ENCODE measurements at places on chromosomes 3 and 15.

- no peaks in the 10 kb centered on the region for H3K4me1 ChIP-seq
- H3K4me3 ChIP-seq = no peak overlapping the region
- H3K27ac ChIP-seq = no peak overlapping the region
- no peaks in the 10 kb centered on the region for H3K27me3 ChIP-seq
- no peak for DNase-seq
- no peaks in the 10 kb centered on the region for H3K36me3 ChIP-seq
Measured at GRCh38 chr3:38724392-38724736, 74.9 kb upstream of the SCN5A start.

DNA sequence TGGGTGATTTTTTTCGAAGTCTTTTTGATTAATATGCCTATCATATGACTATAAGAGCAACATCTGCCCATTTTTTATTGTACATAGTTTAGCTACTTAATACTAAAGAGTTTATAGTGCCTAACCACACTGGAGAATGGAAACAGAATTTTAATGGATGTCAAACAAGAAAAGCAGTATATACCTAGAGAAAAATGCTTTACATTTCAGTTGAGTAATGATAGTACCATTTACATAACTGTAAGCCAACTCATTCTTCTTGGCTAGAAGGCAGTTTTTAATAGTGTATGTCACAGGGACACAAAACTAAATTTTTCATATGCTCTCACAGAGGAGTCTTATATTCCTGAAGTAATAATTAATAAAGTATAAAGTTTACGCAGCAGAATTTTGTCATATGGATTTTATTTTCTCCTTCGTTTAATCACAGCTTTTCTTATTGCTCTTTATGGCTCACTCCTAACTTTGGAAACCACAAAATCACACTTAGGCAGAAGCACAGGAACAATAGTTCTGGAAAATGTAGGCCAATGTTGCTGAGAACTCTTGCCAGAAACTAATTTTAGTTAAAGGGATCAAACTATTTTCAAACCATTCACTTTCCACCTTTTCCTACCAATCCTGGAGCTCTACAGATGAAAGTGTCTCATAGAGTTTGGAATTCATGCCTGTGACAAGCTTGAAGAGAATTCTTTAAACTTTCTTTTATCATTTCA is 243.6 kb downstream of the ZIC1 start:
- no peak for DNase-seq
- H3K36me3 ChIP-seq = no peaks in the 10 kb centered on the region
- no peak overlapping the region for H3K4me3 ChIP-seq
- H3K4me1 ChIP-seq = no peaks in the 10 kb centered on the region

DNA sequence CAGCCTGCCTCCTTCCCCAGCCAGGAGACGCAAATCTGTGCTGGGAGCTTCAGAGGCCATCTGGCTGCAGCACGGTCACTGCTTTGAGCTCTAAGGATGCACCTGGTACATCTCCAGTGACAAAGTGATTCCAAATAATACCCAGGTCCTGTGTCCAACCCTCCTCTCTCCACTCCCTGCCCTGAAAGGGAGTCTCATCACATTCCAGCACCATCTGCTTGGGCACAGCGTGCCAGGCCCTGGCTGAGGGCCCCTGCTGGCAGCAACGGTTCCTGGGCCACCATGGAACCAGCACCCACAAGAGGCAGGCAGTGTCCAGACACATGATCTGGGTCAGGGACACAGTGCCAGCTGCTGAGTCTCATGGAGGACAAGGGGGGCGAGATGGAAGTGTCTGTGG is 81.3 kb downstream of the MTHFS start:
- no peak for DNase-seq
- no peaks in the 10 kb centered on the region for H3K4me1 ChIP-seq
- no peak overlapping the region for H3K27ac ChIP-seq
- H3K36me3 ChIP-seq = no peaks in the 10 kb centered on the region
- H3K27me3 ChIP-seq = no peaks in the 10 kb centered on the region
- H3K4me3 ChIP-seq = no peak overlapping the region

GRCh38 chr3:177934001-177934891 is 602.0 kb upstream of the KCNMB2 start:
- H3K27me3 ChIP-seq = no peaks in the 10 kb centered on the region
- no peaks in the 10 kb centered on the region for H3K4me1 ChIP-seq
- no peak overlapping the region for H3K4me3 ChIP-seq
- no peak for DNase-seq
- H3K36me3 ChIP-seq = no peaks in the 10 kb centered on the region

DNA sequence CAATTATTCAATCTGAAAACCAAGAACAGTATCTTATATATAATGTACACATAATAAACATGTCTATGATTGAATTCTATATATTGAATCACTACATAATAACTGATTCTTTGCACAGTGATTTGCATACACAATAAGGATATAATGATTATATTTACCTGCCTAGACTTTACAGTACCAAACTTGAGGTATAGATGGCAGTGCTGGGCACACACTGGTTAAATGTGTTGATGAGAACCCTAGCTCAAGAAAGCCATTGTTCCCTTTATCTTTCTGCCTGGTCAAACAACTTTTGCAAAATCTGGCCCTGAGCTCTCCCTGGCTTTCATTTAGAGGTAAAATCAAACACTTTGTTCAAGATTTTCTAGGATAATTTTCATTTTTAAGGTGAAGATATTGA is 697.7 kb downstream of the TUSC7 start:
- no peak overlapping the region for H3K27ac ChIP-seq
- H3K36me3 ChIP-seq = no peaks in the 10 kb centered on the region
- H3K4me1 ChIP-seq = no peaks in the 10 kb centered on the region
- H3K4me3 ChIP-seq = no peak overlapping the region
- DNase-seq = peak; percentile 35
- H3K27me3 ChIP-seq = no peaks in the 10 kb centered on the region

DNA sequence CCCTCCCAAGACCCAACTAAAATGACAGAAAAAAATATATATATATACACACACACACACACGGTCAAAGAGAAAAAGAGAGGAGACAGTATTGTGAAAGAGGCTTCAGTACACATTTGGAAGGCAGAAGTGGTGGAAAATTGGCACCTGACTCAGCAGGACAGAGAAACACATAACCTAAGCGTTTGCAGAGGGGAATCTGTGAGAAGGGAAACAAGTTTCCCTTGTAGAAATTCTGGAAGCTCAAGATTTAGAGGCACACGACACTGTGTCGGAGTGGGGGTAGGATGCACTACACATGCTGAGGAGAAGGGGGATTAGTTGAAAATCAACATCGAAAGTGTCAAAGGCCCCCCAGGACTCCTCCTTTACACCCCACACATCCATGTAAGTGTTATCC is 53.1 kb downstream of the PAK2 start:
- H3K4me1 ChIP-seq = no peaks in the 10 kb centered on the region
- H3K36me3 ChIP-seq = peaks cover 14% of the 10 kb centered on the region
- H3K27ac ChIP-seq = no peak overlapping the region

GRCh38 chr3:21356402-21356801 is 394.6 kb downstream of the ZNF385D start:
- no peaks in the 10 kb centered on the region for H3K27me3 ChIP-seq
- no peak overlapping the region for H3K4me3 ChIP-seq
- no peak for DNase-seq

DNA sequence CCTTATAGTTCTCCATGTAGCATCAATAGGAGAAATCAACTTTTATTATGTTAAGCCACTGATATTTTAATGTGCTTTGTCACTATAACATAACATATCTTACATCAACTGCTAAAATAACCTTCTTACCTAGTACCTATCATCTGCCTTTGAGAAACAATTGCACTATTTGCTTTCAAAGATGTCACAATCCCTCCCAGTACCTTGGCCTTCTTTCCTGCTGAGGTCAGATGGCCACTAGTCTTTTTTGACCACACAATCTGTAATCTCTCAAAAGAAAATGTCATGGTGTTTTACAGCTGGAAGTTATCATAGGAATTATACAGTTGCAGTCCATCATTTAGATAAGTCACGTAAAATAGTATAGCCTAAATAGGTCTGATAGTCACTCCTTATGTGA is 247.5 kb upstream of the SLITRK3 start:
- no peak for DNase-seq
- no peak overlapping the region for H3K4me3 ChIP-seq
- H3K27me3 ChIP-seq = 0 out of 2 replicates have a peak, but pooled peaks cover 7% of the 10 kb centered on the region
- no peak overlapping the region for H3K27ac ChIP-seq
- peaks cover 20% of the 10 kb centered on the region for H3K4me1 ChIP-seq
- H3K36me3 ChIP-seq = no peaks in the 10 kb centered on the region

- H3K4me1 ChIP-seq = no peaks in the 10 kb centered on the region
- no peak overlapping the region for H3K27ac ChIP-seq
- no peak overlapping the region for H3K4me3 ChIP-seq
- no peaks in the 10 kb centered on the region for H3K27me3 ChIP-seq
- H3K36me3 ChIP-seq = no peaks in the 10 kb centered on the region
- DNase-seq = peak; percentile 21
Measured at GRCh38 chr15:88664151-88664778, 25.4 kb downstream of the ISG20 start.

- no peaks in the 10 kb centered on the region for H3K27me3 ChIP-seq
- H3K27ac ChIP-seq = no peak overlapping the region
- H3K4me3 ChIP-seq = no peak overlapping the region
- H3K4me1 ChIP-seq = peaks cover 22% of the 10 kb centered on the region
- no peak for DNase-seq
Measured at GRCh38 chr15:95664450-95664849, 666.0 kb upstream of the NR2F2 start.

DNA sequence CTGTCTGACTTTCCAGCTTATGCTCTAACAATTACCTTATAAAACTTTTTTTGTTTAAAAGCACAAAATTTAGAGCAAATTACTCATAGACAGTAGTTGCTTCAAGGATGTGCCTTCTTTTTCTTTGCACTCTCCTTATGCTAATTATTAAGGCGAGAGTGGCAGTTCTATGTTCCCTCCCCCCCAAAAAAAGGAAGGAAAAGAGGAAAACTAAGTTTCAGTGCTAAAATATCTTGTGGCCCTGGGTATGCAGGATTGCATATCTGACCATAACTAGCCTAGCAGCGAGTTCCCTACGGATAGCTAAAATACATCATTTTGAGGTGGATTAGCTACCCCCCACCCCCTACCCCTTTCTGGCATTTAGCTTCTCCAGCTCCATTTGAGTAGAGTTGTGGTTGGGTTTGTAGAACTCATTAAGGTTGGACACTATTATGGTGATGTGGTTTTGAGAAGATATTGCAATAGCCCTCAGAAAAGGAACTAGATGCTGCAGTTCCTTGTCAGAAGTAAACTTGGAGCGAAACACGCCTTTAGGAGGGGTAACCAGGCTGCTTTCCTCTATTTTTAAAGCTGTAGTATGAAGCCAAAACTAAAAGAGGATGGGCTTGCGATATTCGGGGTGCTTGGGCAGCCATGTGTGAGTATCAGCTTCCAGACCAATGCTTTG is 174.6 kb downstream of the AKAP13 start:
- no peaks in the 10 kb centered on the region for H3K36me3 ChIP-seq
- H3K27ac ChIP-seq = no peak overlapping the region
- H3K4me3 ChIP-seq = no peak overlapping the region

- H3K36me3 ChIP-seq = no peaks in the 10 kb centered on the region
- DNase-seq = no peak
- no peaks in the 10 kb centered on the region for H3K27me3 ChIP-seq
- H3K4me1 ChIP-seq = no peaks in the 10 kb centered on the region
- H3K27ac ChIP-seq = no peak overlapping the region
Measured at GRCh38 chr3:66633402-66634381, 132.9 kb upstream of the LRIG1 start.

GRCh38 chr15:71559616-71560015 is 250.7 kb upstream of the NR2E3 start:
- H3K4me3 ChIP-seq = no peak overlapping the region
- no peaks in the 10 kb centered on the region for H3K4me1 ChIP-seq
- no peaks in the 10 kb centered on the region for H3K27me3 ChIP-seq
- DNase-seq = no peak

DNA sequence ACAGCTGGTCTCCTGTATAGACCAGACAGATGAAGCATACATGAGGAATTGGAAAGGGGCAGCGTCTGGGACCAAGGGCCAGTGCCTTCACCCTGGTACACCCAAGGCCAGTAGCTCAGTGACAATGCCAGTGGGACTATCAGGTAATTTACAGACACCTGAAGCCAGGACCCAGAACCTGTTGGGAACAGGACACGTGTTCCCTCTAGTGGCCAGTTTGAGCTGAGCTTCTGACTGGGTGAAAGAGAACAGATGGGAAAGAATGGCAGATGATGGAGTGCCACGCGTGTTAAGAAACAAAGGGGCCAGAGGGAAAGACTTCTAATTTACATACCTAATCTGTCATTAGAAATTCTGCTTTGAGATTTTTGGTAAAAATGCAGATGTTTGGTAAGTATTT is 5.1 kb upstream of the SLC25A38 start:
- H3K4me3 ChIP-seq = no peak overlapping the region
- peaks cover 5% of the 10 kb centered on the region for H3K4me1 ChIP-seq
- H3K36me3 ChIP-seq = no peaks in the 10 kb centered on the region
- no peaks in the 10 kb centered on the region for H3K27me3 ChIP-seq
- H3K27ac ChIP-seq = no peak overlapping the region
- DNase-seq = peak; percentile 77

DNA sequence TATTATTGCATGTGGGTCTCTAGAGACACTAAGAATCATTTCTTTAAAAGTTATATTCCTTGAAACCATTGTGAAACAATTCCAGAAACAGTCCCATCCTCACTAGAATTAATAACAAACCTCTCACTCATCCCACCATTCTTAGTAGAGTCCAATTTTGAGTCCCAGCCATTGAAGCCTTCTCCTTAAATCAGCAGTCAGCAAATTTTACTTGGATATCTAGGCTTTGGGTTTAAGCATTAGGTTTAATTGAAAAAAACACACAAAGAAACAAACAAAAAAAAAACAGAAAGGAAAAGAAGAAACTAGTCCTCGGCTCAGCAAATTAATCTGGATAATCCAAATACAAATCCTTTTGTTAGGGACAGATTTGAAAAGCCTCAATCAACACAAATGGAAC is 109.3 kb downstream of the LRRC3B start:
- no peak overlapping the region for H3K27ac ChIP-seq
- no peaks in the 10 kb centered on the region for H3K4me1 ChIP-seq
- no peak overlapping the region for H3K4me3 ChIP-seq
- H3K36me3 ChIP-seq = no peaks in the 10 kb centered on the region
- no peaks in the 10 kb centered on the region for H3K27me3 ChIP-seq
- no peak for DNase-seq

- peaks cover 6% of the 10 kb centered on the region for H3K4me1 ChIP-seq
- no peaks in the 10 kb centered on the region for H3K36me3 ChIP-seq
- H3K27me3 ChIP-seq = no peaks in the 10 kb centered on the region
- no peak overlapping the region for H3K27ac ChIP-seq
Measured at GRCh38 chr3:29319262-29319661, 38.4 kb downstream of the RBMS3 start.

DNA sequence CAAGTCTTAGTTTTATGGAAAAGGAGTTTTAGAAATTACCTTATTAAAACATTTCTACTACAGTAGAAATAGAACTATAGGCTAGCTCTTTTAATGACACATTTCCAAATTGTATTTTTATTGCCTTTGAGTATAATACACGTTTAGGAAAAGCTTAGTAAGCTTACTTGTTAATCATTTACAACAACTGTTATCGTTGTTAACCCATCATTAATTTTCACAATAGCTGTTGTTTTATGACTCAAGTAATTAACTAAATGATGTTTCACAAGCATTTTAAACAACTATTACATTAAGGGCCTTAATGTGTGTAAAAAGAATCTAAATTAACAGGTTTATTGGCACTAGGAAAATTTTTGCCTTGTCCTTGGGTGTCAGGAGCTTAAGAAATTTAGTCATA is 120.5 kb upstream of the THRB start:
- no peaks in the 10 kb centered on the region for H3K4me1 ChIP-seq
- H3K4me3 ChIP-seq = no peak overlapping the region
- no peaks in the 10 kb centered on the region for H3K36me3 ChIP-seq
